ENCODE measurements at places on chromosomes 6 and 20.

- no peak overlapping the region for H3K4me3 ChIP-seq
- no peaks in the 10 kb centered on the region for H3K36me3 ChIP-seq
- no peaks in the 10 kb centered on the region for H3K27me3 ChIP-seq
- H3K27ac ChIP-seq, result no peak overlapping the region
Measured at GRCh38 chr6:156464100-156464878, 312.9 kb upstream of the ARID1B start.

DNA sequence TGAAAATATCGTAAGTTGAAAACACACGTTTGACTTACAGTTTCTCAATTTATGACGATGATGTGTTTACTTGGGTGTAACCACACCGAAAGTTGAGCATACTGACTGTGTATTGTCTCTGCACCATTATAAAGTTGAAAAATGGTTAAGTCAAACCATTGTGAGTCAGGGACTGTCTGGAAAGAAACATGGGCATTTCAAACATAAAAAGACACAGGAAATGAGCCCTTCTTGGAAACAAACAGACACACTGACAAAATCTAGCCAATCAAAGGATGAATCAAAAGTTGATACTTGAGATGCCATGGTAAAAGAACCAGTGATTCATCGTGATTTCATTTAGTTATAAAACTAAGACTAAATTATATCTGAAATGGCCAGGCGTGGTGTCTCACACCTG, 5.3 kb downstream of the POPDC3 start:
- H3K27me3 ChIP-seq, result peaks cover 2% of the 10 kb centered on the region
- H3K4me1 ChIP-seq, result no peaks in the 10 kb centered on the region
- H3K27ac ChIP-seq, result no peak overlapping the region
- DNase-seq, result no peak

DNA sequence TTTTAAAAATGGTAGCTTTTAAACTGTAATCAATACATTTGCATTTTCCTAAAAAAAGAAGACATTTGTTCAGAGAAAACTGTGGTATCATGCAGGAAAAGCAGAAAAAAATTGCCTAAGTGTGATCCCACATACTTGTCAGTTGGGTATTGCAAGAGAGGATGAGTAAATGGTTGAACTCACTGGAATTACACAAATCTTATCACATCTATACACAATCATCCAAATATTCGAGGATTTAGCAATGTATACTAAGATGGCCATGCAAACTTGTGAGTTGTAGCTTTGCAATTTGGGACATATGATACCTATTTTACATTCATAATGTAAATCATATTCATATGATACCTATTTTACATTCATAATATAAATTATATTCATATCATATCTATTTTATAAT, 58.2 kb upstream of the GJE1 start:
- H3K4me3 ChIP-seq, result no peak overlapping the region
- no peaks in the 10 kb centered on the region for H3K27me3 ChIP-seq
- H3K4me1 ChIP-seq, result peaks cover 6% of the 10 kb centered on the region
- H3K27ac ChIP-seq, result no peak overlapping the region

DNA sequence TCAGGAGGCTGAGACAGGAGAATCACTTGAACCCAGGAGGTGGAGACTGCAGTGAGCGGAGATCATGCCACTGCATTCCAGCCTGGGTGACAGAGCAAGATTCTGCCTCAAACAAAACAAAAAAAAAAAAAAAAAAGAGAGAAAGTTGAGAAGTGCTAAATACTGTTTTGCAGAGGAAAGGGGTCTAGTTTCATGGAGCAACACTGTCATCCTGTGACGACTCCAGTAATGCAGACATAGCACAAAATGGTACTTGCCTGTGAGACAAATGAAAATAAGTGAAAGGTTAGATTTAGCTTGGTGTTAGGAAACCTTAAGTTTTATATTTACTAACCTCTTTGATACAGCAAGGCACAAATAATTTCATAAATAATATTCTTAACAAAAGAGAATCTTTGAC, 29.7 kb downstream of the CEP162 start:
- no peaks in the 10 kb centered on the region for H3K4me1 ChIP-seq
- H3K27me3 ChIP-seq, result no peaks in the 10 kb centered on the region
- no peak overlapping the region for H3K27ac ChIP-seq
- H3K36me3 ChIP-seq, result peaks cover 60% of the 10 kb centered on the region
- H3K4me3 ChIP-seq, result no peak overlapping the region

GRCh38 chr20:33732166-33732970, 572 bp downstream of the ZNF341 start:
- no peaks in the 10 kb centered on the region for H3K27me3 ChIP-seq
- H3K4me3 ChIP-seq, result peak overlapping the region; percentile 59
- peaks cover 37% of the 10 kb centered on the region for H3K4me1 ChIP-seq
- peak; percentile 91 for DNase-seq

DNA sequence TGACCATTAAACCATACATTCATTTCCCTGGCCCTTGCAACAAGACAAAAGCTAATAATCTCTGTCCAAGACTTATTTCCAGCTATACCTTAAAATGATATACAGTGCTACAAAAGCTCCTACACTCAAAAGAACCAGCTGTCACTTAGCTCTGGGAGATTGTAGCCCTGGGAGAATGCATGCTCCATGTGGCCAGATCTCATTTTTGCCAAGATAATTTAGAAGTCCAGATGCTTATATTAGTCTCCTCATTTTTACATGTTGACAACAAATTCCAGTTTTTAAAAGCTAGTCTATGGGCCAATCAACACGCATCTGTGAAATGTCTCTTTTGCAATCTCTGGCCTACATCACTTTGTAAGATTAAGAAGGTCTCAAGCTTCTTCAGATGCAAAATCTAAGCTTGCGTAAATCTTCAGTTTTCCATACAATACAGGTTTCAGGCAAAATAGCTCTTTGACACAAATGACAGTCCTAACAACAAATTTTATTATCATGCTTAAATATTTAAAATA, 27.1 kb downstream of the TASP1 start:
- no peak for DNase-seq
- peaks cover 97% of the 10 kb centered on the region for H3K36me3 ChIP-seq
- H3K4me3 ChIP-seq, result no peak overlapping the region
- H3K27ac ChIP-seq, result peak overlapping the region; percentile 15
- H3K4me1 ChIP-seq, result peaks cover 43% of the 10 kb centered on the region
- no peaks in the 10 kb centered on the region for H3K27me3 ChIP-seq

Measured in DND-41 (cell line).